HL-60 (cell line): ENCODE measurements at places on chromosomes 16 and 17.

DNA sequence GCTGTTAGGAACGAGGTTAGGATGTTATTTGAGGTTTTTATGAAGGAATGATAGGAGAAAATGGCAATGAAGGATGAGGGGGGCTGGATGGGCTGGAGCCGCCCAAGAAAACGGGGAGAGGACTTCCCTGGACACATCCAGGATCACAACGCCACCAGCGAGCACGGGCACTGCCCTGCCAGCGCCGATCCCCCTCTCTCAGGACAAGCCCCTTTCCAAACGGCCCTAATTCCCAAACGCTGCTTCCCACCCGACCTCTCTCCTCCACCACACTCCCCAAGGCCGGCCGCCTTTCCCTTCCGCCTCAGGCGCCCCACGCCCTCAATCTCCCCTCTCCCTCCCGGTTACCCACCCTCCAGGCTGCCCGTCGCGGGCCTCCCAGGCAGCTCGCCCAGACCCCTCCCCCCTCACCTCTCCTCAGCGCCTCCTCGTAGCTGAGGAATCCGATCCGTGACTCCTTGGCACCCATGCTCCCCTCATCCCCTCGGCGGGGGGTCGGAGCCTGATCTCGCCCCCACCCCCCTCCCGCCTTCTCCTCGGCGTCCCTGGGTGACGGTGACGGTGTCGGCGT lies 377 bp downstream of the USP32 start:
- no peak for DNase-seq

- no peak for DNase-seq
Measured at GRCh38 chr17:38613981-38614779, 8.4 kb upstream of the SRCIN1 start.

- DNase-seq = no peak
Measured at GRCh38 chr17:13113821-13114525, 96.1 kb upstream of the ELAC2 start.

- no peak for DNase-seq
Measured at GRCh38 chr16:87835882-87836331, 33.4 kb downstream of the SLC7A5 start.

- DNase-seq = peak; percentile 63
Measured at GRCh38 chr17:64074704-64075426, 54.4 kb upstream of the ICAM2 start.

GRCh38 chr17:43368740-43369506 lies 29.9 kb upstream of the ARL4D start:
- peak; percentile 79 for DNase-seq

GRCh38 chr16:48188449-48189102 lies 32.8 kb upstream of the ABCC12 start:
- DNase-seq = peak; percentile 89

- no peak for DNase-seq
Measured at GRCh38 chr17:9509236-9509816, 66.3 kb downstream of the STX8 start.

- peak; percentile 86 for DNase-seq
Measured at GRCh38 chr16:19804538-19805323, 79.9 kb downstream of the GPRC5B start.

DNA sequence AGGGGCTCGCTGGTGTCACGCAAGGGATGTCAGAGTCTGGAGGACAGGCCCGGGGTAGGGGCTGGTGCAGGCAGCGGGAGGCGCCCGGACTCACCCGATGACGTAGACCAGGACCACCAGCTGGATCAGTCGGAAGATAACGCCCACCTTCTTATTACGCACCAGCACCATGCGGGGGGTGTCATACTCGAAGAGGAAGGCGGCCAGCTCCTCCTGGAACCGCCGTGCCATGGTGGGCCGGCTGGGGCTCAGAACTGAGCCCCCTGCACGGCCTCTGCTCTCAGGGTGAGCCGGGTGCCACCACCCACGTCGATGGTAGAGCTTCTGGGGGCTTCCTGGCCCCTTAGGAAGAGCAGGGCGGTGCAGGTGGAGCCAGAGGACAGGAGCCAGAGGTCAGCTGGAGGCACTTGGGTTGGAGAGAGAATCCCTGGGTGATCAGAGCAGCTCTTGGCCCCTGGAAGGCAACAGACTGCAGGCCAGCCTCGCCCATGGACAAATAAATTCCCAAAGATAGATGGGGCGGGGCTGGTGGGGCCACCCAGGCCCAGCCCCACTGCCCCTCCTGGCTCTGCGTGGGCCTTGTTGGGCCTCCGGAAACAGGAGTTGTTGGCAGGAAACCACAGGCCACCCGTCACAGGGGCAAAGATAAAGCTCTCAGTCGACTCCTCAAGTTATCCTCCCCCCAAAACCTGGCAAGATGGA lies at the start of gene P2RX1:
Gene P2RX1 (minus strand): TSS at position 471 of the 702 bp plus-strand sequence. CDS start 240 bp downstream, at position 231.
- peak; percentile 92 for DNase-seq

GRCh38 chr16:3761375-3762106 lies 44.2 kb upstream of the TRAP1 start:
- no peak for DNase-seq

GRCh38 chr16:73231944-73232554 lies 184.1 kb upstream of the ZFHX3 start:
- no peak for DNase-seq

GRCh38 chr16:14961405-14962186 lies 13.2 kb upstream of the PDXDC1 start:
- DNase-seq = no peak

GRCh38 chr16:68227850-68228553 lies 7.9 kb downstream of the ESRP2 start:
- no peak for DNase-seq

DNA sequence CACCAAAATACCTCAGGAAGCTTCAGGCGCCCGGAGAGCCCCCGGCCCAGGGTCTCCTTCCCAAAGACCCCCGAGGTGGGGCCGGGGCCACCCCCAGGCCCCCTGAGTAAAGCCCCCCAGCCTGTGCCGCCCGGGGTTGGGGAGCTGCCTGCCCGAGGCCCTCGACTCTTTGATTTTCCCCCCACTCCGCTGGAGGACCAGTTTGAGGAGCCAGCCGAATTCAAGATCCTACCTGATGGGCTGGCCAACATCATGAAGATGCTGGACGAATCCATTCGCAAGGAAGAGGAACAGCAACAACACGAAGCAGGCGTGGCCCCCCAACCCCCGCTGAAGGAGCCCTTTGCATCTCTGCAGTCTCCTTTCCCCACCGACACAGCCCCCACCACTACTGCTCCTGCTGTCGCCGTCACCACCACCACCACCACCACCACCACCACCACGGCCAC lies 6.7 kb upstream of the TMEM88 start:
- DNase-seq = no peak

DNA sequence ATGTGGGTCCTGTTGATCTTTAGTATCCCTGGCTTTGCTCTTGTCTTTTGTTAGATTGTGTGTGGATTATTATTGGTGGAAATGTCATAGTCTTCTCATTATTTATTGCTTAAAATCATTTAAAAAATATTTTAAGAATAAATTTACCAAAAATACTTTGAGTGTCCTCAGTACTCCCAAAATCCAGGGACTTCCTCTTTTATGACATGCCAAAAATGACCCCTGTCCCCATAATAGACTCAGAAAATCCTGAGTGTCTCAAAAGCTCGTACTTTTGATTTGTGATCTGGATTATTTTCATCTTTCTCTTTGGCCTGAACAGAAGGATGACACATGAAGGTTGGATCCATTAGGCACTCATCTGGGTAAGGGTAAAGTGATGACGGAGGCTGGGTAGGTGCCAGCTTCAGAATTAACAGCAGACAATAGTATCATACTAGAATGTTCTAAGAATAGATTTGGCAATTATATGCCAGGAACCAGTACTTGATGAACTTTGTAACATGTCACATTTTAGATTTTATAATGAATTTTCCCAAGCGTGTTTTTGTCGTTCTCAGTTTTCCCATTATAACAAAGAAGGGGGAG lies 602.2 kb upstream of the CDH8 start:
- no peak for DNase-seq

- no peak for DNase-seq
Measured at GRCh38 chr17:16298140-16298662, 55.1 kb downstream of the CENPV start.

DNA sequence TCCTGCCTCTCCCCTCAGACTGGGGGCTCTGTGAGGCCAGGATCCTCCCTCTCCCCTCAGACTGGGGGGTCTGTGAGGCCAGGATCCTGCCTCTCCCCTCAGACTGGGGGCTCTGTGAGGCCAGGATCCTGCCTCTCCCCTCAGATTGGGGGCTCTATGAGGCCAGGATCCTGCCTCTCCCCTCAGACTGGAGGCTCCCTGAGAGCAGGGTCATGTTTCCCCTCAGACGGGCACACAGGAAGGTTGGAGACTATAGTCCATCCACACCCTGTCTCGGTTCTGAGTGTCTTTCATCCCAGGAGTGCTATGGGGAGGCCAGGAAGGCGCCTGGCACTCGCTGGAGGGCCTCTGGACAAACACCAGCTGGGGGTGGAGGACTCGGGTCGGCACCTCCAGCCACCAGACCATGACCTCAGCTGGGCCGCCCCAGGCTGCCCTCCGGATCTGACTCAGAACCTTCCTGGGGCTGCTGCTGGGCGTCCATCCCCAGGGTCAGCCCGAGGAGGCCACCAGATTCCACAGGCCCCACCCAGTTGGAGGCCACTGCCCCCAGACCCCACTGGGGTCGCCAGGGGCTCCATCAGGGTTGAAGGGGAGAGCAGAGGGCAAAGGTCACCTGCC lies 21.9 kb upstream of the DLX4 start:
- no peak for DNase-seq

DNA sequence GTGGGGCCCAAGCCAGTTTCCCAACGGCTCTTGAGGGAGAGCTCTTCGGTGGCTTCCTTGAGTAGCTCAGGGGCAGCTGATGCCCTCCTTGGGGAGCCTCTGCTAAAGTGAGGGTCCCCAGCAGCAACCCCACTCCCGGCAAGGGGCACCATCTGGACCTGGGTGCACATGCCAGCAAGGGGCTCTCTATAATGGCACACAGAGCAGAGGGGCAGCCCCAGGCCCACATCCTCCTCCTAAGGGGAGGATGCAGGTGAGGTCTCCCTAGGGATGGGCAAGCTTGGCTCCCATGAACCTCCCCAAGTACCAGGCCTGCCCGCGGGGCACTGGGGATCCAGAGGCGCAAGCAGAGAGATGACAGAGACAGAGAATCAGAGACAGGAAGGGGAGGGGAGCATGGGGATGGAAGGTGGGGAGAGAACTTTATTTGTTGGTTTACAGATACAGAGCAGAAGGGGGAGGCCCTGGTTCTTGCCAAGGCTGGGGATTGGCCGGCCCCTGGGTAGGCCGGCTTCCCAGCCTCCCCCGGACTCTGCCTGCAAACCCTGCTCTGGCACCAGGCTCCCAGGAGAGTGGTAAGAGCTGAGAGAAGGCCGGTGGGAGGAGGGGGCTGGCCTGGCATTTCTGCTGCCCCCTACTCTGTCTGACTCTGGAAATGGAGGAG lies 61.4 kb downstream of the SRCIN1 start:
- no peak for DNase-seq

- no peak for DNase-seq
Measured at GRCh38 chr17:7112510-7113108, 2.0 kb downstream of the ASGR2 start.

DNA sequence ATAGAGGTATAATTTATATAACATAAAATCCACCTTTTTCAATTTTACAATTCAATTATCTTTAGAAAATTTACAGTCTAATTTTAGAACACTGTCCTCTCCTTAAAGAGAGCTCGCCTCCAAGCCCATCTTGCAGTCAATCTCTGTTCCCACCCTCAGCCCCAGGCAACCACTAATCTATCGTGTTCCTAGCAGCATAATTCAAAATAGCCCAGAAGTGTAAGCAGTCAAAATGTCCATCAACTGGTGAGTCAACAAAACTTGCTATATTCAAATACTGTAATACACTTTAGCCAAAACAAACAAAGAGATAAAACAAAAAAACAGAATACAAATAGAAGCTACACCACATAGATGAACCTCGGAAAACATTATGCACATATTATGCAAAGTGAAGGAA lies 1006.8 kb upstream of the EEF2KMT start:
- no peak for DNase-seq

- no peak for DNase-seq
Measured at GRCh38 chr17:57767561-57767960, 22.5 kb upstream of the CCDC182 start.

DNA sequence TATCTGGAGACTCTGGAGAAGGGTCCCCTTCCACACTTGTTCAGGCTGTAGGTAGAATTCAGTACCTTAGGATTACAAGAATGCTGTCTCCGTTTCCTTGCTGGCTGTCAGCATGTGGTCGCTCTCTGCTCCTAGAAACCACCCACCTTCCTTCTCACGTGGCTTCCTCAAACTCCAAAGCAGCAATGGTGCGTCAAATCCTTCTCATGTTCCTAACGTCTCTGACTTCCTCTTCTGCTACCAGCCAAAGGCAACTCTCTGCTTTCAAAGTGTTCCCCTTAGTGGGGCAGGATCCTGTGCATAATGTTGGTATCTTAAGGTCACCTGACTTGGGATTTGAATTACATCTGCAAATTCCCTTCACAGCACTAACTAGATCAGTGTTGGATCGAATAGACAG lies 30.9 kb upstream of the DYNLRB2 start:
- no peak for DNase-seq

- no peak for DNase-seq
Measured at GRCh38 chr17:17057057-17057551, 14.8 kb downstream of the MPRIP start.

DNA sequence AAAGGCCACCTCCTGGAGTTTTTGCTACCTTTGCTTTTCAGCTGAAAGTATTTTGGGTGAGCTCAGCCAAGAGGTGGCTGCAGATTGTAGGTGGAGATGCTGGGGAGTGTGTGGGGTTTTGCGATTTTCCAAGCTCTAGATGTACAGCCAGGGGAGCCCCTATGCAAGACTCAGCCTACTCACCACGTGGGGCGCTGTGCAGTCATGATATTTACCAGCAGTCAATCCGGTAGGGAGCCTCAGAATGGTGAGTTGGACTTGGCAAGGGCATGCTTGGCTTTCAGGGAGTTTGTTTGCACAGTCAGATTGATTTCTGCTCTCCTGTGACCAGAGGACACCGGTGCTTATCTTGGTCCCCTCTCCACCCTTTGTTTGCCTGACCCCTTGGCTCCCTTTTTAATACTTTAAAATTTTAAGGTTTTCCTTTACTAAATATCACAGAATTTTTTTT lies 175.3 kb downstream of the UTP18 start:
- DNase-seq = peak; percentile 36

GRCh38 chr17:81738801-81739393 lies 26.8 kb downstream of the SLC25A10 start:
- DNase-seq = no peak

DNA sequence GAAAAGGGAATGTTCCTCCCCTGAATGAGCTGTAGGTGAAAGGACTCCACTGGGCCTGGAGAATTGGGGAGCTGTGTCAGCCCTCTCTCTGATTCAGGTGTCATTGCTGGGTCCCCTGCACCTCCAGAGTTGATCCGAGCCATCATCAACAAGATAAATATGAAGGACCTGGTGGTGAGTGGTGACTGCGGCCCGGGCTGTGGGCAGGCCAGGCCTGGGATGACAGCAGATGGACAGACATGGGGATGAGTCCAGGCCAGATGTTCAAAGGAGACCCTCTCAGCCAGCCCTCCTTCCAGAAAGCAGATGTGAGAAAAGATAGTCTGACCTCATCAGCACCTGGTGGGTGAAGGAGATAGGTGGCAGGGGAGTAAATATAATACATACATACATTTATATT lies 4.6 kb downstream of the CHAD start:
- DNase-seq = no peak

DNA sequence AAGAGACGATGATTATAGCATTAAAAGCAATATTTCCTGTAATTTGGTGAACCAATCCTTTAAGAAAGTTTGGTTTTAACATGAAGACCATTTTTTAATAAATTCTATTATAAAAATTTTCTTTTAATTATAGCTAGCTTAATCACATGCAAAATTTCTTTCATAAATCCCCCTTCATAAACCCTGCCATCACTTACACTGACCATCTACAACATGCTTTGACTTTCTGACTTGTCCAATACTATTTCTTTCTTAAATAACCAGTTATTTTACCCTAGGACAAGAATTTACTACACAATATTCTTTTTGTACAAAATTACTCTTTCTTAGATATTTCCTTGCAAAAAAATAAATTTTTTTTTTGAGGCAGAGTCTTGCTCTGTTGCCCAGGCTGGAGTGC lies 1334.8 kb downstream of the CDH11 start:
- DNase-seq = no peak
